ENCODE measurements at places on chromosomes 7 and 10.

DNA sequence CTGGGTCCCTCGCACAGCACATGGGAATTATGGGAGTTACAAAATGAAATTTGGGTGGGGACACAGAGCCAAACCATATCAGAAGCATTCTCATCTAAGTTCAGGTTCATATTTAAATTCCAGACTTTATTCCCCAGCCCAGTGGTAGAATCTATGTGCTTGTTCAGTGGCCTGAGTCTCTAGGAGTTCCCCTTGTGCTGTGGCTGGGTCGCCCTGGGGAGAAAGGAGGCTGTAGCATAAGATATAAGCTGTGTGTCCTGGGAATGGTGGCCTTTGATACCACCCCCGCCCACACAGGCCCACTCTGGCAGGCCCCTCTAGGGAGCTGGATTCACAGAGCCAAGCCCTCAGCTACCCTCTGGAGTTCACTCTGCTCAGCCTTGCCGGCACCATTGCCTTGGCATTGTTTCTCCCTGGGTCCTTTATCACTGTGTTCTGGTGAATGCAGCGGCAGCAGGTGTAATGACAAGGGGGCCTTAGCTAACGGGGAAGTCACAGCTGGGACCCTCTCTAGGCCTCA lies 64.2 kb downstream of the MINDY4 start:
- no peak for DNase-seq

- DNase-seq: no peak
These were observed 11.3 kb downstream of the AGK start for GRCh38 chr7:141562543-141562942.

DNA sequence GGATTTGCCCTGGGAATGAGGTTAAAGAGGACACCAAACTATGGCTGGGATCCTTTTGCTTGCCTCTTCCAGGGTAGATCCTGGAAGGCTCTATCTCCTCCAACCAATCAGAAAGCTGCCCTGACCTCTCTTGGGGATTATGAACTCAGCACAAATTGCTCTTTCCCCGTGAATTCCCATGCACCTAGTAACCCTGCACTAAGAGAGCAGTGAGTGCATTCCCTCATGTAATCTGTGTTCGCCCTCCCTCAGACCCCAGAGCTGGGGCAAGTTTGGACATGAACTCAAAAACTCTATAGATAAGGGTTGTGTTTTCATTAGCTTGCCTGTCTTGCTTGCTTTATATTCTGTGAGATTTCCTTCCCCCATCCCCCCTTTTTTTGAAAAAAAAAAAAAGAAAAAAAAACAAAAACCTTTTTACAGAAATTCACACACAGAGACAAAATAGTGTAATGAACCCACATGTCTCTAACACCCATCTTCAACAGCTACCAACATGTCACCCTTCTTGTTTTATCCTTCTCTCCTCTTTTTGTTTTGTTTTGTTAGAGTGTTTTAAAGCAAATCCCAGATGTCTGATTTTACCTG lies 225.5 kb upstream of the TCF7L2 start:
- no peak for DNase-seq

DNA sequence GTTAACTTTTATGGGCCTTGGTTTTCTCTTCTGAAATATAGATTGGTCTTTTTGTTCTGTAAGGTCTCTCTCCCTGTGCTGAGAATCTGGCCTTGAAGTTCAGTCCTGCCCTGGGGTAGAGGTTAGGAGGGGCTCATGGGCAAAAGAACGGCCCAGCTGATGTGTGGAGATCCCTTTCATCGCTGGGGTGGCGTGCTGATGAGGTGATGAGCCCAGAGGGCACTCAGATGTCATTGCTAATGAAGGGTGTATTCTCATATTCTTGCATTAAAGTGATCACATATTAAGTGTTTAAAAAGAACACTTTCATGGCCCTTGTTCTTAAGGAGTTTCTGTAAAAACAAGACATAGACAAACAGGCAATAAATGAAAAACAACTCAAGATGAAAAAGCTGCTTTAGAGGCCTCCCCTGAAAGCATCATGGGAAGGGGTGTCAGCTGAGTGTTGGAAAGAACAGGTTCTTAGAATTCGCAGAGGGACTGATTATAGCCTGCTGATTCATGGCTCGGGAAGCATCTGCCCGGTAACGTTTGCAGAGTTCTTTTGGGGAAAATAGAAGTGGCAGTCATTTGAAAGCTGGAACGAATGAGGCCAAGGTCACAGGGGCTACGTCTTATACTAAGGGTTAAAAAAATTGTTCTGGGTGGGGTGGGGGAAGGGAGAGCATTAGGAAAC lies 72.5 kb upstream of the GPR158 start:
- no peak for DNase-seq

DNA sequence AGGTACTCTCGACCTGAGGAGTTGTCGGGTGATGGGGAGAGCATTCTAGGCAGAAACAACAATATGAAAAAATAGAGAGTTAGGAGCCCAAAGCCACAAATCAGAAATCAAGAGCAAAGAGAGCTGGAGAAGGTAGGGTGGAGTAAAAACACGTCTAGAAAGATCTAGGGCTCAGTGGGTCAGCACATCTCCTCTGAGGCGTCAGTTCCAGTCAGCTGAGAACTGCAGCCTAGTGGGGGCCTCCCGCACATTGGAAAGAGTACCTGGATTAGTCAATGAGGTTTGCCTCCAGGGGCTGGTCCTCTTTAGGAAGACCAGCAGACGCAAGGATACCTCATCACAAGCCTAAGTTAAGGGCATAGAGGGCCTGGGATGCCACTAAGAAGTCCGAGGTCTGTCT lies 113.2 kb upstream of the LANCL2 start:
- no peak for DNase-seq

DNA sequence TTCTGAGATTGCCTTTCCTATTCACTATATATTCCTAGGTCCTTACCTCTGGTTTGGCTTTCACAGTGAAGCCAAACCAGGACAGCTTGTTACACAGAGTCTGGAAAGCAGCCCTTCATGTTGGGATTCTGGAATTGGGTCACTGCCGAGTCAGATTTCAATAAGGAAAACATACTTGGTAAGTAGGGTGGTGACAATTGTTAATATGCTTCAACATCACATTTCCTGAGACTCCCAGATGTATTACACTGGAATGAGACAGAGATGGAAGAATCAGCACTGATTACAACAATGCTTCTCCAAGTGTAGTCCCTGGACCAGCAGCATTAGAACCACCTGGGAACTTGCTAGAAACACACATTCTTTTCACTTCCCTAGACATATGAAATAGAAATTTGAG lies 268.9 kb upstream of the SEMA3C start:
- DNase-seq: no peak

DNA sequence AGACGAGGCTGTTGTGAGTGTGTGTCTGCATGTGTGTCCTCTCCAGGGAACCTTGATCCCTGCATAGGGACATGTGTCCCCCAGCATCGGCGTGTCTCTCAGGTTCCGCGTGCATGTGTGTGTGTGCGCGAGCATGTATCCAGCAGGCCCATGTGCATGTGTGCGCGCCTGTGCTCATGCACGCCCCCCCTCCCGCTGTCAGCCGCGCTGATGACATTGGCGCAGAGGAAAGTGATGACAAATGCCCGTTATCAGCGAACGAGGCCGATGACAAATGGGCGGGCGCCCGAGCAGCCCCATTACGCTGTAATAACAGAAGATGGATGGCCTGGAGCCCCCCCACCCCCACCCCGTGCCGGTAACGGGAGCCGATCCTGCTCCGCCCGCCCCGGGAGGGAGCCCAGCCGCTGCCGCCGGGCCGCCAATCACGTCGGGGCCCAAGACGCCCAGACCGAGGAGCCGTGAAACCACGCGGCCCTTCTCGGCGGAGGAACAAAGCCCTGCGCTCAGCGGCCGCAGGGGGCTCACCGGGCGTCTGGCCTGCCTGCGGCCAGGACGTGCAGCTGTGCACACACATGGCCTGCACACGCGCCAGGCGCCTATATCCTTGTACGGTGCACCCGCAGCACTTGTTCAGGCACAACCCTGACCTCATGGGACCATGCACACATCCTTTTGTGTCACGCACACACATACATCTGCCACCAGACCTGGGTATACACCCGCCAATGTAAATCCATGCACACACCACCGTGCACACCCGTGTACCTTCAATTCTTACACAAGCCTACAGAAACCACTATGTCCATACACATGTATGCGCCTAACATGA lies 21.5 kb downstream of the POLL start:
- DNase-seq: no peak

DNA sequence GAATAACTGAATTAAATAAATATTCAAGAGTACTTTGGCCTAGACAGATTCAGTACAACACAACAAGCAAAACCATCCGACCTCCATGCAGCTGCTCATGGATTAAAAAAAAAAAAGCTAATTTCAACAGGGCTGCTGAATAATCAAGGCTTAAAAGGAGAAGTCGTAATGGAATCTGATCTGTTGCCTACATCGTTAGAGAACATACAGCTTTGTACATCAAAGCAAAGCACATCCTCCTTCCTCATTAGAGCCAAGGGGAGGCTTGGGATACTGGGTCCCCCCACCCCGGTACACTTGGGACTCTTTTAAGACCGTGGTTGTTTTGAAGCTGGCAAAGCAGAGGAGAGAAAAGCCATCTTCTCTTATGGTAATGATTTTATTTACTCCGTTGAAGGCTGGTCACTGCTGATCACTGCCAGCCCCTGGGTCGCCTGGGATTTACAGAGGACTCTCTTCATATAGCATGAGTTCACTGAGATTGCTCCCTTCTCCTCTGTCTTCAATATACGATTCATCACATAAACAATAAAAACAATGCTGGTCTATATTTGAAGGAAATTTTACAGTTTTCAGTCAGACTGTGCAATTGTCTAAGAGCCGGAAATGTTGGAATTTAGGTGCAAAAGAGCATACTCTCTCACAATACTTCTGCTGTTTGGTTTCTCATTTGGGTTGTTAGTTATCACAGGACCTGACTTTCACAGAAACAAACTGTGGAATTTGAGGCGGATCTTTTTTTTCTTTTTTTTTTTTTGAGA lies 148.8 kb downstream of the FAM107B start:
- no peak for DNase-seq

DNA sequence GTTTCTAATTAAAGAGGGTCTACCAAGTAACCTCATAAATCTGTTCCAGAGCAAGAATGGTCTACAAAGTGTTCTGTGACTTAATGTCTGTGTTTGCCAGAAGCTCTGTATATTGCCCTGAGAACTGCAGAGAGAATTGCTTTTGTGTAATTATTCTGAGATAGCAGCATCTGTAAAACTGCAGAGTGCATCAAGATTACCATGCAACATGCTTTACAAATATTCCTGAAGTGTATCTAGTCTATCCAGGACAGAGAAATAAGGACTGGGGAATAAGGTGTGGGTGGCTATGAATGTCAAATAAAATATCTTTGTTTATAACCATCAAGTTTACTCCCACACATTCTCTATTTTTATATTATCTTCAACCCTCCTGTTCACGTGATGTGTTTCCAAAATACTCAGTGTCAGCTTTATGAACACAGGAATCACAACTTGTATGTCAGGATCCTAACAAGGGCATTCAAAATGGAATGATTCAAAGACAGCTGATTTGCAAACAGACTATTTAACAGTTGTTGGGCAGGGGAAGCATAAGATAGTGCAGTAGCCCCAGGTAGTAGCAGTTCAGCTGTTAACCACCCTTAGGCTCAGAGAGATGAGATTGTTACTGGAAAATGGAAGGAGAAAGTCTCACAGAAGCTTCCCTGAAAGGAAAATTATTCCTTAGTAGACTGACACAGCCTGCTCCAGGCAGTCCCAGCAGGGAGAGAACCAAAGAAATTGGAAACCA lies 15.3 kb upstream of the LIPA start:
- DNase-seq: no peak

DNA sequence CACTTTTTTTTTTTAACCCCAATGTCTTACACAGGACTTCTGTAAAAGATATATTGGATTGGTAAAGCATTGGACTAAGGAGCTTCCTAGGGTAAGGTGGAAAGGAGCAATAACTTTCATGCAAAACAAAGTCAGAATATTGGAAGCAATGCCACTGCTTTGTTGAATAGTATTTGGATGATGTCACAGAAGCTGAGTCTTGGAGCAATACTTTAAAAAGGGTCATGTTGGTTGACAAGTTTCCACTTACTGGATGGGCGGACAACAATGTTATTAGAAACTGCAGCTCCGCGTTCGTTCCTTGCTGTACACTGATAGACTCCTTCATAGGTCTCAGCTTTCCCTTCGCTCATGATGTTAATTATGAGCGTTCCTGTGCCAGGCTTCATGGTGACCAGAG lies 101.9 kb upstream of the LAMB4 start:
- no peak for DNase-seq

- DNase-seq: no peak
These were observed 29.6 kb downstream of the GOLGA7B start for GRCh38 chr10:97879241-97879640.

DNA sequence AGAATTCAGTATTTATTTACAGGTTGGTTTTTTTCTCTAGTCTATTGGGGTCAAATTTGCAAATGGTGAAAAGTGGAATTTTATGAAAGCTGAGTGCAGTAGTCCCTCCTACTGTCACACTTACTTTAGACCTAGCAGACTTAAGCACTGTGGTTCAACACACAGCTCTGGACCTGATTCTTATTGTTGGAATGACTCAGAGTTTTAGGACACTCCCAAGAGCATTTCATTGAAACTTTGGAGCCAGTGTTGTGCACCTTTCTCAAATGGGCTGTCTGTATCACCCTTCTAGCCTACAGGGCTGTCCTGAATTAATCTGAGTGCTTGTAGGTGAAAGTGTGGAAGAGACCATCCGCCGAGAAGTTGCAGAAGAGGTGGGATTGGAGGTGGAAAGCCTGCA lies 16.1 kb downstream of the NUDT13 start:
- DNase-seq: no peak

GRCh38 chr10:33157103-33157502 lies 177.4 kb downstream of the NRP1 start:
- DNase-seq: no peak

DNA sequence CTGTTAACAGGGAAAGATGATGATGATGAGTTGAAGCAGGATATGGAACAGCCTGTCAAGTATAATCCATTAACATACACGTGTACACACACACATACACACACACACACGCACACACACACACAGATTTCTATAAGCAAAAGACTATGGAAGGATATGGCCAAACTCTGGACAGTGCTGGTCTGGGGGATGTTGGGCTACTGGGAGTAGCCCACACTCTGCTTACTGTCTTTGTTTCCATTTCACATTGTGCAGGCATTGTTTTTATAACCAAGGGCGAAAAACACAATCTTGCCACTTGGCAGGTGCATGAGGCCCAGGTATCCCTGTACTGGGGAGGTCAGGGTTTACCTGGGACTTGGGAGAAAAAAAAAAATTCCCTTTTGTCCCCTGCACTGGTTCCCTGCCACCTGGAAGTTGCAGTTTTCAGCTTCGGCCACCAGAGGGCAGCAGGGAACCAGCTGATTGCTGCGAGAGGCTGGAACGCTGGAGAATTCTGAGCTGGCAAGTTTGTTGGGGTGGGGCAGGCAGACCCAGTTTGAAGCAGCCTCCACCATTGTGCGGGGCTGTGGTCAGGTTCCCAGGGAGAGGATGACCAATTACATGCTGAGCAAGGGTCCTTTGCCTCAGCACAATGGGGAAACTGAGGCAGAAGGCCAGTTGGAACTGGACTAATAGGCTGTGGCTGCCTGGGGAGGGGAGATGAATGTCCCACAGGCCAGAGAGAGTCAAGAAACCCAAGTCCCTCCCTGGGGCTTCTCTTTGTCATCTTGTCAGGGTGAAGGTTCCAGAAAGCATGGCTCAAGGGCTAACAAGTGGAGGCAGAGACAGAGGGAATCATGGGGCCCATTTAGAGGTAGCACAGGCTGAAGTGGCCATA lies 27.3 kb downstream of the PPIF start:
- peak; percentile 16 for DNase-seq

GRCh38 chr7:133102276-133103060 lies 20.6 kb upstream of the CHCHD3 start:
- DNase-seq: no peak

- no peak for DNase-seq
These were observed 240.7 kb downstream of the ANK3 start for GRCh38 chr10:60149003-60149402.
